Muscle of arm (tissue), 14 donors: ENCODE measurements at places on chromosomes 4 and X. TPM values are rescaled to one million over a fixed set of nuclear protein-coding genes. Genes with fewer than 3 reads are reported as not detected.

DNA sequence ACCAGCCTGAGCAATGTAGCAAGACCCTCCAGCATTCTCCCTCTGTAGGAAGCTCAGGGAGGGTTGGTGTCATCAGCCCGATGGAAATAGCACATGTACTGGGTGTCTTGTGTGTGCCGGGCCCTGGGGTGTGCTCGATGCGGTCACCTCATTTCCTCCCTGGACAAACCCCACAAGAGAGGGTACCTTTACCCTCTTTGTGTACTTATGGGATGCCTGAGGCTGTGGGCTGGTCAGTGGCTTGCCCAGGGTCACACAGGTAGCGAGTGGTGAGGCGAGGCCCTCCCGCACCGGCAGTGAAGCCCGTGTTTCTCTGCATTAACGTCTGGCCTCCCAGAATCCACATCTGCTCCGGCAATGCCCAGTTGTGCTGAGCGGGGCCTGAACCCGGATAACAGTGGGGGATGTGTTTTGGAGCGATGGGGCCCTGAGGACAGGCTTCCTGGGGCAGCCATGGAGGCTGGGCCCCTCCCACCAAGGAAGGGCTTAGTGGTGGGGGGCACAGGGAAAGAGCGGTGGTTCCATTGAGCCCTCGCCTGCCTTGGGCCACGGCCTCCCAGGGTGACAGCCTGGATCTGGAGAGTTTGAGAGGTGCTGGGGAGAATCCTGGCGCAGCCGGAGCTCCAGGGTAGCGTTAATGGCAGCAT, 8.1 kb downstream of the PSAPL1 start:
- DNase-seq, result no peak

GRCh38 chr4:1466034-1466862, 60.0 kb upstream of the NKX1-1 start:
- DNase-seq, result no peak

DNA sequence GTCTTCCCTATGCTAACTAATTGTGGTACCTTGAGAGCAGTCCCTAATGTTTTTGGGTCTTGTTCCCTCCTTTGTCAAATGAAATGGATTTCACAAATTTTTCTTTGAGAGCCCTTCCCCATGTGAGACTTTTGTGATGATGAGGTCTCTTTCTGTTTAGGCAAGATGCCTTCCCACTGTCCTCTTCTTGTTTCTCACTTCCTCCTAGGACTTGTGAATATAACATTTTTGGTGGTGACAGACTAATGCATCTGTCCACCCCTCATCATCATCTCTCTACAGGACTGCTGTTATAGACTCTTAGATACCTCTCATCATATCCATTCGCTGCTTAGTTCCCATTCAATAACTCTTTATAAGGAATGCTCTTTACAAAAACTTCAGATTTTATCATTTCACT, 8.7 kb upstream of the ANK2 start:
- DNase-seq, result no peak

DNA sequence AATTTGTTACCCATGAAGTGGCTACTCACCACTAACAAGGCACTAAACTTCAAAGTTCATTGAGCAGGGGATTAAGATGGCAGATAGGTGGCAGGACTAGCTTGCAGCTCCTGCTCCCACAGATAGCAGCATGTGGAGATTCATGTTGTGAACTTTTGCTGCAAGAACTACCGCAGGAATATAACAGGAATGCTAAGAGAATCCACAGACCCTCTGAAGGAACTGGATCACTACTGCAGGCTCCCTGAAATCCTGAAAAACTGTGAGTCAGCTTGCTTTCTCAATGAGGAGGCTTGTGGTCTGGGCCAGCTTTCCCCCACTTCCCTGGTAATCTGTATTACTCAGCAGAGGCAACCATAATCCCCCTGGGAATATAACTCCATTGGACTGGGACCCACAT, 118.5 kb upstream of the VCX2 start:
- no peak for DNase-seq

- no peak for DNase-seq
These were observed 124.4 kb downstream of the SHROOM3 start for GRCh38 chr4:76559236-76560071.

DNA sequence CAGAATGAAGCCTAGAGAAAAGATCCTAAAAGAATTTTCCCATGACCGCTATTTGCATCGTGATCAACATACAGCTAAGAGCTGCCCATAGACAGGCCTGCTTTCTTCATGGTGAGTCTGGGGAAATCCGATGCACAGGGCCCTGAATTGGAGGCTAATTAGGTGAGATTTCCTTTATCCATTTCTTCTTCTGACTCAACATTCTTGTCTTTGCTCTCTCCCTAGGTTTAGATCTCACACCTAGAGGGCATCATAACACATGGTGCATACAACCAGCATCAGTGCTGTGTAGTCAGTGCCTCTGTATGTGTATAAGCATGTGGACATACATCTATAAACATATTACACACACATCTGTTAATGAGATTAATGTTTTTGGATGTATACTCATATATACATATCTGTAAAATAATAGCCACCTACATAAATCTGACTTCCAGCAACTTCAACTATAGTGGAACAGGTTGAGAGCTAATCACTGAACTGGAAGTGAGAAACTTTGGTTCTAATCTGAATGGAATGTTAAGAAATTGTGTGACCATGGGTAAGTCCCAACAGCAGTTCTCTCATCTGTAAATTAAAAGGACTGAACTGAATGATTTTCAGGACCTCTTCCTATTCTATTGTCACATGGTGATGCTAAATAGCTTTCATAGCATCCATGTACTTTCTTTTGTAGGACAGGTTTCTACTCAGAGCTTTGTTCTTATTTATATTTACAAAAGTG, 17.5 kb downstream of the GATB start:
- no peak for DNase-seq

DNA sequence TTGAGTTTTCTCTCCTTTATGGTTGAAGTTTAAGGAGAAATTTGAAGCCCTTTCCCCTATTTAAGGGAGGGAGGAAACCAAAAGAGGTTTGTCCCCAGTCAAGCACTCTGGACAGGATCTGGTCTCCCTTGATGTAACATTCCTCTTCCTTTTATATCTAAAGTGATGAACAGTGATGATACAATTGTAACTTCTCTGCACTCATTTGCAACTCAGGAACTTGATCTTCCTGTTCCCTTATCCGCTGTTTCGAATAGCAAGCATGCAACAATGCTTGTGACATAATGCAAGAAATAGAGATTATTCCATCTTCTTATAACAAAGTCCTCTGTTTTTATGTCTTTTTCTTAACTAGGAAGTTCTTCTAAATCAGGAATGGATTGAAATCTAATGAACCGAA, 18.3 kb downstream of the ALPK1 start:
- DNase-seq, result no peak

TMPRSS11F gene
- 0.91 TPM for polyA plus RNA-seq

IGSF1 gene
- polyA plus RNA-seq, result not detected

DDIT4L gene
- polyA plus RNA-seq, result 11.2 TPM

MAGEC3 gene
- not detected for polyA plus RNA-seq

KCNE5 gene
- not detected for polyA plus RNA-seq

MAGEA9B gene
- polyA plus RNA-seq, result not detected

SMAD1 gene
- polyA plus RNA-seq, result 79.2 TPM

SSX2B gene
- not detected for polyA plus RNA-seq
